ENCODE measurements at places on chromosomes 13 and 19.
A peak's percentile ranks its signal among the peaks of the same experiment; 100 is the strongest.

GRCh38 chr13:74190999-74191398 is 56.8 kb upstream of the KLF12 start:
- DNase-seq = no peak

- no peak for DNase-seq
Observed at GRCh38 chr13:100534911-100535310, 53.7 kb downstream of the GGACT start.

GRCh38 chr13:20969182-20969581 is 66.6 kb upstream of the XPO4 start:
- DNase-seq = no peak

DNA sequence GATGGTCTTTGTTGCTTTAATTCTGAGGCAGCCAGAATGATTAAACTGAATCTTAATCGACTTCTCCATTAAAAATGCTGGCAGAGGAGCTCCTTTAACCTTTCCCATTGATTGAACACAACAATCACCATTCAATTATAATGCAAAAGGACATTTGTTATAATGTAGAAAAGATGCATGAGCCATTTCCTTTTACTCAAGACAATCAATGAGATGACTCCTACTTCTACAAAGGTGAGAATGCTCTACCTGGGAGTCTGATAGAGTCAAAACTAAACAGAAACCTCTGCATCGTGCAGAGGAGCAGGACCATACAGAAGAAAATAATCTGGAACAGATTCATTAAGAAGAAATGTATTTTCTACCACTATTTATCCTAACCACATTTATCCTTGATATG is 253.6 kb upstream of the DACH1 start:
- no peak for DNase-seq

- DNase-seq = no peak
Observed at GRCh38 chr13:44174769-44175425, 198.7 kb upstream of the SERP2 start.

- DNase-seq = no peak
Observed at GRCh38 chr13:70842062-70842644, 733.9 kb upstream of the KLHL1 start.

GRCh38 chr13:108755083-108755482 is 125.7 kb downstream of the MYO16 start:
- DNase-seq = peak; percentile 11

GRCh38 chr13:73740666-73741065 is 393.5 kb downstream of the KLF12 start:
- DNase-seq = peak; percentile 12

GRCh38 chr13:78709028-78709427 is 50.1 kb upstream of the OBI1 start:
- no peak for DNase-seq

DNA sequence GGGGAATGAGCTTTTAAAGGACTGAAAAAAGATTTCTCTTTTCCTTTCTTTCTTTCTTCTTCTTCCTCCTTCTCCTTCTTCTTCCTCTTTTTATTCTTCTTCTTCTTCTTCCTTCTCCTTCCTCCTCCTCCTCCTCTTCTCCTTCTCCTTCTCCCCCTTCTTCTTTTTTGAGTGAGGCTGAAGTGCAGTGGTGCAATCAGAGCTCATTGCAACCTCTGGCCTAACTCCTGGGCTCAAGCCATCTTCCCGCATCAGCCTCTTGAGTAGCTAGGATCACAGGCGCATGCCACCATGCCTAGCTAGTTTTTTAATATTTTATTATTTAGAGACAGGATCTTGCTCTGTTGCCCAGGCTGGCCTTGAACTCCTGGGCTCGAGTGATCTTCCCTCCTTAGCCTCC is 120.9 kb upstream of the KL start:
- no peak for DNase-seq

DNA sequence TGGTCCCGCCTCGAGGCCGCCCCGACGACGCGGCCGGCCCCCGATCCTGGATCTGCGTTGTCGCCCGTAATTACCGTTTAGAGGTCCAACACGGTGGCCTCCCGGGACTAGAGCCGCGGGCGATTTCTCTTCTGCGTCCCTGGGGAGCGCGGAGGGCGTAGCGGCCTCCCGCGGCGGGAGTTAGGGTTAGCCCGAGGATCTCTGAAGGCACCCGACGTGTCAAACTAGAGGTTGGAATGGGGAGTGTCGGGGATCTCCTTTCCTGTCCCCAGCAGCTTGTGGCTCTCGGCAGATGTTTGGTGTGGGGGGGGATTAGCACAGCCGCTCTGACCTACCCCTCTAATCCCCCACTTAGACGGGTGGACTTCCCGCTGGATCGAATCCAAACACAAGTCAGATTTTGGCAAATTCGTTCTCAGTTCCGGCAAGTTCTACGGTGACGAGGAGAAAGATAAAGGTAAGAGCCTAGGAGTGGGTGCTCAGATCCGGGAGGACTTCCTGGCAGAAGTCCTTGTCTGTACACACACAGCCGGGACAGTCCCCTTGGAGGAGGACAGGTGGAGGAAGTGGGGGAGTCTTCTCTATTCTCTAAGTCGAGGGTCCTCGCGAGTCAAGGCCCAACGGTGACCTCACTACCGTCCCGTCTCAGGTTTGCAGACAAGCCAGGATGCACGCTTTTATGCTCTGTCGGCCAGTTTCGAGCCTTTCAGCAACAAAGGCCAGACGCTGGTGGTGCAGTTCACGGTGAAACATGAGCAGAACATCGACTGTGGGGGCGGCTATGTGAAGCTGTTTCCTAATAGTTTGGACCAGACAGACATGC is 581 bp downstream of the CALR start:
- DNase-seq = no peak

DNA sequence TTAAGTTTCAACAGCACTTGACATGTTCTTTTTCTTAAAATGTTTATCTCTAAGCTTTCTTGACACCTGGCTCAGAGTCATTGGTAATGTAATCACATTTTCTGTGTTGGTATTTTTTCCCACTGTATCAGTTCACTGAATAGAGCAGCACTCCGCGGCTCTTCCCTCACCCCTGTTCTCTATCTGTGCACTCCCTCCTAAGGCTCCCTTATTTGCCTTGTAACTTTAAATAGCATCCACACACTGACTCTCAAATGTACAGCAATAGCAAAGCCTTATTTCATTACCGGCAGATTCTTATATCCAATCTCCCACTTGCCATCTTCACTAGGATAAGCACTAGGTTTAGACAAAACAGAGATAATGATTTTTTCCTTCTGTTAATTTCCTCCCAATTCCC is 935.5 kb upstream of the SLC10A2 start:
- DNase-seq = no peak

DNA sequence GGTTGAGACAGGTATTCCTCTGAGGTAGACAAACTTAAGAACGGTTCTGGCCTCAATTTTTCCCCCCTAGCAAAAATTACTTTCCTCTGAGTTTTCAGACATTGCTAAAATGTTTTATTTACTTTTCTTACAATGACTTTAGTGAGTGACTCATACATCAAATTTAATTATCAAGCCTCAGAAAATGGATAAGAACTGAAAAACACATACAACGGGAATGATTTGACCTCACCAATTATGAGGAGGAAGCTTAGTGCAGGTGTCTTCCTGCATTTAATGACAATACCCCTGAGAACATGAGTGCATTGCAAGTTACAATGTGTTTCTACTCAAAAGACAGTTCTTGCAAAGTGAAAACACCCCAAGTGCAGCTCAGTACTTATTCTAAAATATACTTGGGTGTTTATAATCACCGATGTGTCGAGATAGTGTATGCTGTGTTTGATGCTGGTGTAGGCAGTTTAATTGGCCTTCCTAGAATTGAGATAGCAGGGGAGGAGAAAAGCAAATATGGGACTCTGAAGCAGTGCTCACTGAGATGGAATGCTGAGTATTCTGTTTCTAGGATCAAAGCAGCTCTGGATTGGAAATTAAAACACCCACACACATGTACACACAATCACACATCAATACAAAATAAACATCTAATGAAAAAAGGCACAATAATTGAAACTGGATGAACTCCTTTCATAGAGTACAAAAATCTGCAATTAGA is 189.5 kb upstream of the SLC10A2 start:
- no peak for DNase-seq

DNA sequence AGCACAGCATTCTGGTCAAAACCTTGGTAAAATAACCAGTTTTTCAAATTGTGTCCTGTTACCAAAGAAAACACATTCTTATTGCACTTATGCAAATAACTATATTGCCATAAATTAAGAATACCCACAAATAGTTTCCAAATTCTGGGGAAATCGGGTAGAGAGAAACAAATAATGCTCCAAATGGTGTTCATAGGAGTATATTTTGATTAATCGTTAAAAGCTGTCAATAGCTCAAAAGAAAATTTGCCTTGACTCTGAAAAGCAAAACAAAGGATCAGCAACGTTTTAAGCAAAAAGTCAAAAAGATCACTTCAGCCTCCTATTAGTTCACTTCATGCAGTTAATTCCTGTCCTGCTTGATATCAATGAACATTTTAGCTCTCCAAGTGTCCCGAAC is 22.2 kb upstream of the CEACAM21 start:
- no peak for DNase-seq

DNA sequence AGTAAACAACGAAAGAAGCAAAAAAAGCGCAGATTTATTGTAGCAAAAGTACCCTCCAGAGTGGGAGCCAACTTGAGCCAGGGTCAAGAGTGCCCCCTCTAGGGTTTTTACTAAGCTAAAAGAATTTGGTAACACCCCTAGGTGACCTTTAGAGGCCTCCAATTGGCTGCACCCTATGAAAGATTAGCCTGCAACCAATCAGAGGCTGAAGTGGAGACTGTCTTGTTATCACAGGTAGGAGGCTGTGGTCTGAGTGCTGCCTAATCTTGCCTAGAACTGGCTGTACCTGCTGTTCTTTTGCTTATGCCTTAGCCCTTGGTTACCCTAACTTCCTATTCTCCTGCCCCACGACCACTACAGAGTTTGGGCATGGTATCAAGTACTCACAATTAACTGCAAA is 38.3 kb downstream of the ANKRD10 start:
- no peak for DNase-seq

DNA sequence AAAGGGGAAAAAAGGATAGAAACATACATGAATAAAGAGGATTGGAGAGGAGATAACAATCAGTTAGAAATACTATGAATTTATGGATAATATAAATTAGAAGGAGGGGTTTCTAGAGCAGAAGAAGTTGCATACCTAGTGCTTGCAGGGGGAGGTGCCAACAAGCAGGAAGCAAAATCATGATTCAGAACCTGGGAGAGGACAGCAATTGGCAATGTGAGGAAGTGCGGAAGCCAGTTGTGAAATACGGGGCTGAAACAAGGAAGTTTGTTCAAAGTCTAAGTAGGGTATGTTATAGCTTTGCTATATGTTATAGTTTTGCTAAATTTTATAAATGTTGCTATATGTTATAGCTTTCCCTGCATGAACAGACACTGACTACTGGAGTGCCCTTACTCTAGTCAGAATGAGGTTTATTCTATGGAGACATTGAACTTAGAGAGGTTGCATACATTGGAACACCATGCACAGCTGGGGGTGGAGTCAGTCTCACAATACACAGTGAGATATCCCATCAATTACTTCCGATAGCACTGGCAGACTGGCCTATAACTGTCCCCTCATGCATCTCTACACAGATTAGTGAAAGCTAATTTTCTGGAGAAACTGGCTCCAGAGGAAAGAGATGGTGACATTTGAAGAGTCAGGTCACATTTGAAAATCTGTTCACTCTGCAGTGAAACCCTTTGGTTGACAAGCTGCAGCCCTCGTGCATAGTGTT is 92.1 kb downstream of the GPC6 start:
- no peak for DNase-seq

- no peak for DNase-seq
Observed at GRCh38 chr13:21079761-21080592, 18.6 kb upstream of the LATS2 start.

GRCh38 chr13:46340631-46341111 is 46.4 kb downstream of the RUBCNL start:
- no peak for DNase-seq

DNA sequence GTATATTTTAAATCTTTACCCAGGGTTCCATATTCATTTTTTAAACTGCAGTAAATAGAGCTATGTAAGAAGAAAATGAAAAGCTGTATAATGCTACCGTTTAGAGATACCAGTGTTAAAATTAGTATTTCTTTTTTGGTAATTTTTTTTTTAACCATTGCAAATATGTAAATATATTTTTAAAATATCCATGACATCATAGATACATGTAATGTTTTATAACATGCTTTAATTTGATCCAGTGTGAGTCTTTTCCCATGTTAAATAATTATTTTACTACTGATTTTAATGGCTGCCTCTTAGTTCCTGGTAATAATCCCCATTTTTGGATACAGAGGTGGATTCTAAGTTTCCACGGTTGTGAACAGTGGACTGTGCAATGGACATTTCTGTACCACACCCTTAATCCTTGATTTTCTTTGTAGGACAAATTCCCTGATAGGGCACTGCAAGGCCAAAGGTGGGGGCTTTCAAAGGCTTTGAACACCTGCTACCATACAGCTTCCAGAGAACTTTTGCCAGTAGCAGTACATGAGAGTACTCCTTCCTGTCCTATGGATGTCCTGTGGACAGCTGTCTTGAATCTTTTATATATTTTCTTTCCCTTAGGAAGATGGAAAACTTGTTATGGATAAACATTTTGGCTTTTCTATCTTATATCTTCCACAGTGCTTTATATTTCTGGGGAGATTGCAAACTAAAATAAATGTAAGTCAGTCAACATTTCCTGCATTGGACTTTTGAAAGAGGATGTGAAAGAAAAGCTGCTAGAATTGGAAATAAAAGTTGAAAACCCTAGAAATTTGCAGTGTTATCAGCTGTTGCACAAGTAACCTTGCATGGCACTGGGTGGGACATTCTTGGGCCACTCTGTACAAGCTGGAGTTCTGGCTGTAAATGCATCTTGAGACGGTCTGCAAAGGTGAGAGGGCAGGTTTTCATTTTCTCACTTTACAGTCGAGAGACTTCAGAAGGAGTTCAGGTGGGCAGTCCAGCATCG is 46.8 kb downstream of the ARHGEF7 start:
- DNase-seq = no peak

DNA sequence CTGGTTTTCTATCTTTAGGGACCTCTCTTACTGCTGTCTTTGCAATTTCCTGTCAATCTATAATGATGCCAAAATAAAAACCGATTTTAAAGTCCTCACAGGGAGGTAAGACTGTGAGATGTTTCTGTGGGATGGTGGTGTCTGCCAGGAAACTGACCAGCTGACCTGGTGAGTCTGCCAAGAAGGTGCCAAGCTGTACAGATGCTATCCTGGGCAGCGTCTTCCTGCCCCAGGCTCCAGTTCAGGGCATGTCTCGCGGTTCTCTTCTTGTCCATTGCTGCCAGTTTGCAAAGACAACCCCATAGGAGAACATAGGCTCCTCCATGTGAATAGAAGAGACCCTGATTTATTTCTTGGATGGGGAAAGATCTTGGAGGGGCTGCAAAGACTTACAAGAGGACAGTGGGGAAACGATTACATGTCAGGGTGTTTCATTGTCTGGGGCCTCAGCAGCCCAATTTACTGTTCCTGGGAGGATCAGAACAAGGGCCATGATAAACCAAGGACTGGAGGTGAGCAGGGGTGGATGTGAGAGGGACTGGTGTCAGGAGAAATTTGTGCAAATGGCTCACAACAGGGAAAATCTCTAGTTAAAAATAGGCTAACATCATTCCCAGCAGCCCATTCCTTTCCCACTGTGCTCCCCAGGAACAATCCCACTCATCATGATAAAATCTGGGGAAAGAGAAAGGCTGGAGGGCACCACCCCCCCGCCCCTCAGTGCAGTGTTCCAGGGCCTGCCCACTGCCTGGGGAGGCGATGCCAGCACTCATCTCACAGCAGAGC is 42.7 kb upstream of the VSTM2B start:
- no peak for DNase-seq

GRCh38 chr13:43493496-43494000 is 293.2 kb downstream of the ENOX1 start:
- no peak for DNase-seq

GRCh38 chr19:55253842-55254624 is 4.8 kb downstream of the PPP6R1 start:
- DNase-seq = peak; percentile 40

GRCh38 chr19:58466089-58466759 is 656 bp upstream of the ZNF324 start:
- no peak for DNase-seq

All from pons (tissue), 1 donor.